ENCODE measurements at places on chromosomes 13 and 19.

GRCh38 chr13:94550062-94550738, 45.8 kb downstream of the TGDS start:
- peak; percentile 13 for DNase-seq

DNA sequence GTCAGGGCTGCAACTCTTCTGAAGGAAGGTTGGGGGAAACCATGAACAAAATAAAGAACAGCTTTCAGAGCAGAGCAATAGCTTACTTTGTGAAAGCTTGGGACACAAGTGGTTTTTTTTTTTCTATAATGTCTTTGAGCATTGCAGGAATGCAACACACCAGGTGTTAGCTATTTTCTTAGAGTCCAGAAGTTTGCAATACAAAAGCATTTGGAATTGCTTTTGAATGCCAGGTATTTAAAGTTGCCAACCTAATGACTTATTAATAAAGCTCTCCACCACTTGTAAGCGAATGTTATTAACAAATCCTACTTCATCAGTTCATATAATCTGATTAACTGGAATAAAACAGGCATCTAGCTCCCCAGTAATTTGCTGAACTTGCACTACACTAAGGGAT, 172.6 kb downstream of the NUFIP1 start:
- DNase-seq, result no peak

DNA sequence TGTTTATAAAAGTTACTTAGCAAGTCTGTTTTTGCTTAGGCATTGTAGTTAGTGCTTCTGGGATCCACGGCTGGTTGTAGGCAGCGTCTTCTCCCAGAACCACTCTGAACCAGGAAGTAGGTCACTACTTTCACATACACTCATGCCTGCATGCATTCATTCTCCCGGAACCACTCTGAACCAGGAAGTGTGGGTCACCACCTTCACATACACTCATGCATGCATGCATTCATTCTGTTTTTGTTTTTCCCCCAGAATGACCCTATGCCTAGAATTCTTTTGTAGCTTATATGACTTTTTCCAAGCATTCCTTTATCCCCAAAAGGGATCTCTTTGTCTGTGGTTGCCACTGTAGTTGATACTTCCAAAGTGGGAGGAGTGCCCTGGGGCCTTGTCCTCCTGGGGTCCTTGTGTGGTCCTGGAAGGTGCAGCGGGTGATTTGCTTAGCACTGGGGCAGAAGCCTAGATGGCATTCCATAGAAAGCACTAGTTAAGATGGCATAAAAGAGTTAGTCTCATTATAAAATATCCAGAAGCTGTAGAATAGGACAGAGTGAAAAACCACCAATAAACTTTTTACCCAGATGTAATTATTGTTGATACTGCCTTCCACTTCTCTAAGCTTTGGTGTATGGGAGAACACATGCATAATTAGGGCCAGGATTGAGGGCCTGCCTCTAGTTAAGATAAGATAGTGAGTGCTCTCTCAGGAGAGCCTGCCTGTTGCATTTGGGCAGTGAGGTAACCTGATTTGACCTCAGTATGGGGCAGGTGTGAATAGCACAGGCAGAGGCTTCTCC, 68.6 kb upstream of the TEX29 start:
- peak; percentile 74 for DNase-seq

GRCh38 chr19:3175781-3176714, 2.5 kb upstream of the S1PR4 start:
- DNase-seq, result peak; percentile 42

DNA sequence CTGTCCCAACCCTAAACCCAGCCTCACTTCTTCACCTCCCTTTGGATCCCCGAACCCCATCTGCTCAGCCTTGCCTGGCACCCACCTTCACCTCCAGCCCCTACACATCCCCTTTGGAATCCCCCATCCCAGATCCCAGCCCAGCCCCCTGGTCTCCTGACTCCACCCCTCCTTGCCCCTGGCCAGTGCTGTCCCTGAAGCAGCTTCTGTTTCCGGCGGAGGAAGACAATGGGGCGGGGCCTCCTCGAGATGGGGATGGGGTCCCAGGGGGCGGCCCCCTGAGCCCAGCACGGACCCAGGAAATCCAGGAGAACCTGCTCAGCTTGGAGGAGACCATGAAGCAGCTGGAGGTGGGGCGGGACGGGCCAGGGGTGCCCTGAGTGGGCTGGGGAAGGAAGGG, 22.0 kb downstream of the ERFL start:
- DNase-seq, result no peak

DNA sequence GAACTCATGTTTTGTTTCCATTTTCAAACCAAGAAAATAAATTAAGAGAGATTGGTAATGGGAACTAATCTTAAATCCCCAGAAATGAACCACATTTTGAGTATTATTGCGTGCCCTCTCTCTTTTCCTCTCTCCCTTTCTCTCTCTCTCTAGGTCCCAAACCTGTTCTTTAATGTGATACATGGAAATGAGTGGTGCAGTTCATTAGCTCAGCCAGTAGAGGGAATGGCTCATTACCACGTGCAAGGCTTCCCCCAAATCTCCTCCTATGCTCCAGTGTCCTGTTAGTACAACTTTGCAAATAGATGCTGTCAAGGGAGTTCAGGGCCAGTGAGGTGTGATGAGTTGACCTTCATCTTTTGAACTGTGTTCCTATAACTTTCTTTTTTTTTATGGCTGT, 178.4 kb downstream of the FGF9 start:
- no peak for DNase-seq

DNA sequence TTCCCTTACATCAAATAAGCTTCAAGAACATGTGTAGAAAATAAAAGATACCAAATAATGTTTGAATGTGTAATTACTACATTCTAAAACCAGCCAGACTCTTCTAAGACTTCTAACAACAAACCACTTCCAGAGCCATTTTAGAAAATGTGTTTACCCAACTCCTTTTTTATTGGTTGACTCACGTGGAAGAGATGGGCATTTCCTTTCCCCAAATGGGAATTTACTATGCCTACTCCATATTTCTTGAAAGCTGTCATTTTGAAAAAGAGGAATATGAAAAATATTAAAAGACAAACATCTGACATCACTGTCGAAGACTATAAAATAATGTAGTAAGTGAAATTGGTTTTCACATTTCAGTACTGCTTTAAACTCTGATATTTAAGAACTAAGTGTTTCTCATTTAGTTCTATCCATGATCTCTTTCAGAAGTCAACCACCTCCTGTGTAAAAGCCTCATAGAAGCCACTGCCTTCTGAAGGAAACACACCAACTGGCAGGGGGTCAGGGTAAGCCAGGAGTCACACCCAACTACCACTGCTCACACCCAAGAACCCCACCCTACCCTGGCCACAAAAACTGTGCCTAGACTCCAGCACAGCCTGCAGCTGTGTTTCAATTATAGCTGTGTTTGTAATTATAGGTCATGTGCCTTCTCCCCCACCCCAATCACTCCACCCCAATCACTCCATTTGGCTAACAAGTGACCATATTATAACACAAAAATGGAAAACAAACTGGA, 86.8 kb downstream of the UBL3 start:
- no peak for DNase-seq

All from epithelial cell of proximal tubule (primary cell).